ENCODE measurements at places on chromosomes 6 and 20.

GRCh38 chr6:131741688-131742393, 31.0 kb upstream of the CTAGE9 start:
- DNase-seq: no peak

- no peak for DNase-seq
These were observed 71.2 kb upstream of the AFDN start for GRCh38 chr6:167755461-167755860.

- no peak for DNase-seq
These were observed 733.7 kb upstream of the CITED2 start for GRCh38 chr6:140108167-140108566.

- peak; percentile 53 for DNase-seq
These were observed 8.5 kb downstream of the TPD52L2 start for GRCh38 chr20:63873477-63873971.

DNA sequence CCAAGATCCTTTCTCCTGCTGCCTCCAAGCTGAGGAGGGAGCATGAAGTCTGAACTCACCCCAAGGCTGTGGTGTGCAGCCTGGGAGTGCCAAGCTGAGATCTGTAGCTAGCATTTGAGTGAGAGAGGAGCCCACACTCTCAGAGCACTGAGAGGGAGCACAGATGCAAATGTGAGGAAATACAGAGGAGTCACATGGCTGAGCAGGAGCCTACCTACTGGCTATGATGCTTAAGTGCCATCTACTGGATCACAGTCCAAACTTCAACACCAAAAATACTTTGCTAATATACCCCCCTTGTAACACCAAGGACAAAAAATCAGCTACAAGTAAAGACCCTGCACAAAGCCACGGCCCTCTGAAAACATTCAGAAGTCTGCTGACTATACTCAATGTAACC, 94.4 kb upstream of the IMPG1 start:
- no peak for DNase-seq

DNA sequence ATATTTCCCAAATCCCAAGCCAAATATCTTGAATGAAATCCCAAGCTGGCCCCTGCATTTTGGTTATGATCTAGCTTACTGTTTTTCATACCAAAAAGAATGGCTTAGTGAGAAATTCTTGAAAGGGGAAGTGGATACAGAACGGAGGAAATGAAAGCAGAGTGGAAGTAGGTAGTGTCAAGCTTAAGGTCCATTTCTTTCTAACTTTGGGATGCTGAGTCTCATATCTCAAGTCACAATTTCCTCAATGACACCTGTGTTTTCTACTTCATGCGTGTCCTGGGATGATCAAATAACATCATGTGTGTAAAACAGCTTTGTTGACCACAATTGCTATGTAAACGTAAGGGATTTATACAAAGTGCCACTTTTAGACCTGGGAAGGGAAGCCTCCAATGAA, 238.8 kb upstream of the SLC35B3 start:
- DNase-seq: no peak
